ENCODE measurements at places on chromosomes 7 and 10.

GRCh38 chr10:3872712-3873329, 87.8 kb upstream of the KLF6 start:
- DNase-seq: no peak

GRCh38 chr7:118298771-118299170, 74.3 kb downstream of the ANKRD7 start:
- no peak for DNase-seq

- peak; percentile 74 for DNase-seq
These were observed 20.5 kb upstream of the PPP1R3C start for GRCh38 chr10:91653219-91653870.

DNA sequence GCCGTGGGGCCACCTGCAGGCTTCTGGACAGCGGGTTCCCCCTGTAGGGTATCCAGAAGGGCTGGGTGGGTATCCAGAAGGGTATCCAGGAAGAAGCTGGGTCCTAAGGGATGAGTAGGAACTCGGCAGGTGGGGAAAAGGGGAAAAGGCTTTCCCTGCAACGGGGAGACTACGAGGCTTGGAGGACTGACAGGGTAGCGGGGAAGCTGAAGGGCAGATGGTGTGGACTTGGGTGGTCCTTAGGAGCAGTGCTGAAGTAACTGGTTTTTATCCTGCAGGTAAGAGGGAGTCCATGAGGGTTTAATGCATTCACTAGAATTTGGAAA, 525 bp downstream of the UBE2D4 start:
- no peak for DNase-seq

- DNase-seq: no peak
These were observed 97.0 kb downstream of the PFKFB3 start for GRCh38 chr10:6299743-6300105.

DNA sequence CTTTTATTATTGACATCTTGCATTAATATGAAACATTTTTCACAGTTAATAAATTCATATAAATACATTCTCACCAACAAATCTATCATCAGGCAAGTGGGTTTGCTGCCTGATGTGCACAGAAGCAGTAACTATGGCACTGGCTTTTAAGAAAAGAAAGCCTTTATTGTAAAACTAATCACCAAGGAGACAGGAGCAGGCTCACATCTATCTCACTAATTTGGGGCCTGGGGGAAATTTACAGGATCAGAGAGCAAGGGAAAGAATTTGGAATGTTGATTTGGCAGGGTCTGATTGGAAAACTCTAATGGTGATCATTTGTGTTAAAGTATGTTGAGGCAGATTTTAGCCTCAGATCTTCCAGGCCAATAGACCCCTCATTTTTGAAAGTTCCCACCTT, 605.7 kb downstream of the POM121L12 start:
- no peak for DNase-seq

DNA sequence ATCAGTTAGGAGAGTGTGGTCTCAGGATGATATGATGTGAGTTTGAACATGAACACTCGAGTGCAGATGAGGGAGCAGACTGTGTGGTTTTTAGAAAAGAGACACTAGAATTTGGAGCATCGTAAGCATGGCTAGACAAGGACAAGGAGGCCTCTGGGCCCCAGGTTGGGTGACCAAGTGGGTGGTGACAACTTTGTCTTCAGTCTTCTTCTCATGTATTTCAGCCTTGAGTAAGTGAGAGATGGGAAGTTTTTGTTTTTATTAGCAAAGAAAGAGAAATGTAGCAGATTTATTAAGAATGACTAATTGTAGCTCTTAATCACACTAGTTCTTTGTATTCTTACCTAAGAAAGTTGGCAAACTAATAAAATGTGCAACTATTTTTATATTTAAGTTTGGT, 16.3 kb downstream of the TES start:
- DNase-seq: no peak

- DNase-seq: peak; percentile 33
These were observed 131.7 kb downstream of the ZMYND11 start for GRCh38 chr10:266974-267425.

DNA sequence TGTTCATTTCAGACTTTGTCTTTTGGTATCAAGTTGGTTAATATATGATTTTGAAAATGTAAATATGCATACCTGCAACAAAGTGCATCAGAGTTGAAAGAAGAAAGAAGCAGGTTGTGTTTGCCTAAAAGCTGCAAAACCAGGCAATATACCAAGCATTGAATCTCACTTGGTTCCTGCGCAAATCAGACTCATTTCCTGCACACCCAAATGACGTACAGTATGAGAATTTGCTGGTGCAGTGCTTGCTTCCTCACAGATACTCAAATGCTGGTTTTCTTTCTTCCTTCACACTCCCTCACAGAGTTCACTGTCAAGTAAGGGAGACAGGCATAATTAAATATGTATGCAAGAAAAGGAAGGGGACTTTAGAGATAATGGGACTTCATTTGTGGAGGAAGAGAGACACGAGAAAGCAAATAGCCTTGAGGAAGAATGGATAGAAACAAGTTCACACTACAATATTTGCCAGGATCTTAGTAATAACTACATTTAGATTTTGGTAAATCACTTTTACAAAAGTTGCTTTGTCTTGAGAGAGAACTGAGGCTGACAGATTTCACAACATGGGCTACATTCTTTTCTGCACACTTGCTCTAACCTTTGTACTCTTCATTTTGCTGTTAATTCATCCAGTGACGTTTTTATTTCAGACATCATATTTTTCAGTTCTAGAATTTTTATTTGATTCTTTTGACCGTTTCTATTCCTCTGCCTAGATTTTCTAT, 56.9 kb upstream of the AOAH start:
- DNase-seq: no peak

GRCh38 chr7:35477609-35478008, 217.3 kb downstream of the HERPUD2 start:
- DNase-seq: no peak

DNA sequence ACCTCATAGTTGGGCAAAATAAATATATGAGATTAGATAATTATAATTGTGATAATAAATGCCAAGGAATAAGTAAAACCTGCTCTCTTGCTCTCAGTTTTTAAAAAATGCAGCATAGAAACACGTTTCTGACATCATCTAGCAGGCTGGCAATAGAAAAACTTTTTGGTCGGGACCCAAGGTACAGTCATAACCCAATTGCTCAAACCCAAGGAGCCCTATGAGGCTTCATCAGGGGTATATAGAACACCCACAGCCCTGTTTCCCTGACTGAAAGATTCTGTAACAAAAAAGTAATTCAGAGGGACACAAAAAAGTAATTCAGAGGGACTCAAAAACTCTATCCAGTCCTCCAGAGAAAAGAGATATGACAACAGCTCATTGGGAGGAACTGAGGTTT, 3.8 kb downstream of the PDE1C start:
- peak; percentile 52 for DNase-seq

DNA sequence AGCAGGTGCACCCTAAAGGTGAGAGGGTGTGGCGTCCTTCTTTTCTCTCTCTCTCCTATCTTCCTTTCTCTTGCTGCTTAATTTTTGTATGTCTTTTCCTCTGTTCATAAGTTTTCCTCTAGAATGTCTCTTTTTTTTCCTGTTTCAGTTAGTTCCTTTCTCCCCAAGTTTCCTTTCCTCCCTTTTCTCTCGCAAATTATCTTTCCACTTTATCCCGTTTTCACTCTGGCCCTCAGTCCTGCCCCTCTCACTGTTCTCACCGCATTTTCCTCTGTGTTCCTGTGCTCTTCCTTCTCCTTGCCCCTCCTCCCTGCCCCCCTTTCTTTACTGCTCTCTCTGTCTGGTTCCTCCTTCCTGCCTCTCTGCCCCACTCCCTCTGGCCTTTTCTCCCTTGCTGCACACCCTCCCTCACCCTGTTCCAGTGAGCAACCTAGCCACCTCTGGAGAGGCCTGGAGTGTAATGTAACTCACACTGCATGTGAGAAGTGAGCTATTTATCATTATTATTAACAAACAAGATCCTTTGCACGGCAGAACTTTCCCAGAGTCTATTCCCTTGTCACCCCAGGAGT, 158.5 kb downstream of the C10orf105 start:
- DNase-seq: no peak

DNA sequence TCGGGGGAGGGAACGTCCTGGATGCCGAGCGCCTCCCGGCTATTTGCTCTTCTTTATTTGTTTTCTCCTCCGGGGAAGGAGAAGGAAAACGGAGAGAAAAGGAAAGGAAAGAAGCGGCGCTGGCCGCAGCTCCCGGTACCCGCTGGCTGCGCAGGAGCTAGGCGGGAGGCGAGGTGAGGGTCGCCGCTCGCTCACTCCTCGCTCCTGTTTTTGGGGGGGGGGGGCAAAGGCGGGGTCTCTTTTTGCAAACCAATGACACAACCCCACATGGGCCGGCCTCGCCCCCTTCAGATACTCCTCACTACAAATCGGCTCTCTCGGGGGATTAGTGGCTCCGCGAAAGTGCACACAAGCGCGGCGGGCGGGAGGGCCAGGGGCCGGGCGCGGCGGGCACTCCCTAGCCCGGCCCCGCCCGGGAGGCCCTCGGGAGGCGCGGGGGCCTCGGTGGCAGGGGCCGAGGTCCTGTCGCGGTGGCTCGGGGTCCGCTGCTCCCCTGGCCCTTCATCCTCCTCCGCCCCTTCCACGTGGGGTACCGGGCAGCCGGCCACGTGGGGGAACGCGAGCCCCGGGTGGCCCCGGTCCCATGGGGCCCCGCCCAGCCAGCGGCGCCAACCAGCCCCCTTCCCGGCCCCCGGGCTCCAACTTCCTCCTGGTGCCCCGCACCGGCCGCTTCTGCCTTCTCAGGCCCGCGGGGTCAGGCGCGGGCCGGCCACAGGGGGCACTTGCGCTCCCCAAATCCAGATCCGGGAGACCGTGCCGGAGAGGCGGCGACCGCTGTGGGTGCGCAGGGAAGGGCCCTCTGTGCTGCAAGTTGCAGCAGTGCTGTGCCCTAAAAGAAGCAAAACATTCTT, 718 bp upstream of the CTBP2 start:
- DNase-seq: peak; percentile 91

- DNase-seq: no peak
These were observed 11.5 kb downstream of the DIP2C start for GRCh38 chr10:677750-678661.

GRCh38 chr7:82961240-82961639, 201.4 kb downstream of the PCLO start:
- no peak for DNase-seq

DNA sequence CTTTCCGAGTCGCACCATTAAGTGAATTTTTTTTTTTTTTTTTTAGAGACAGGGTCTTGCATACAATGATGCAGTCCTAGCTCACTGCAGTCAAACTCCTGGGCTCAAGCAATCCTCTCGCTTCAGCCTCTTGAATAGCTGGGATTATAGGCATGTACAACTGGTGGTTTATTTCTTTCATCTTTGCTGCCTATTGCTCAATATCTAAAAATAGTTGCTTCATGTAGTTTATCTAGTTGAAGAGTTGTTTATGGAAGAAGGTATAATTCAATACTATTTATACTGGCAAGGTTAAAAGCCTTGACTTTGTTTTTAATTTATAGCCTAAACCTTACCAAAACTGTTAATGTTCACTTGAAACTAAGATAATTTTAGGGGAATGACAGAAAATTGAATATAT, 66.9 kb downstream of the SEMA3D start:
- no peak for DNase-seq

DNA sequence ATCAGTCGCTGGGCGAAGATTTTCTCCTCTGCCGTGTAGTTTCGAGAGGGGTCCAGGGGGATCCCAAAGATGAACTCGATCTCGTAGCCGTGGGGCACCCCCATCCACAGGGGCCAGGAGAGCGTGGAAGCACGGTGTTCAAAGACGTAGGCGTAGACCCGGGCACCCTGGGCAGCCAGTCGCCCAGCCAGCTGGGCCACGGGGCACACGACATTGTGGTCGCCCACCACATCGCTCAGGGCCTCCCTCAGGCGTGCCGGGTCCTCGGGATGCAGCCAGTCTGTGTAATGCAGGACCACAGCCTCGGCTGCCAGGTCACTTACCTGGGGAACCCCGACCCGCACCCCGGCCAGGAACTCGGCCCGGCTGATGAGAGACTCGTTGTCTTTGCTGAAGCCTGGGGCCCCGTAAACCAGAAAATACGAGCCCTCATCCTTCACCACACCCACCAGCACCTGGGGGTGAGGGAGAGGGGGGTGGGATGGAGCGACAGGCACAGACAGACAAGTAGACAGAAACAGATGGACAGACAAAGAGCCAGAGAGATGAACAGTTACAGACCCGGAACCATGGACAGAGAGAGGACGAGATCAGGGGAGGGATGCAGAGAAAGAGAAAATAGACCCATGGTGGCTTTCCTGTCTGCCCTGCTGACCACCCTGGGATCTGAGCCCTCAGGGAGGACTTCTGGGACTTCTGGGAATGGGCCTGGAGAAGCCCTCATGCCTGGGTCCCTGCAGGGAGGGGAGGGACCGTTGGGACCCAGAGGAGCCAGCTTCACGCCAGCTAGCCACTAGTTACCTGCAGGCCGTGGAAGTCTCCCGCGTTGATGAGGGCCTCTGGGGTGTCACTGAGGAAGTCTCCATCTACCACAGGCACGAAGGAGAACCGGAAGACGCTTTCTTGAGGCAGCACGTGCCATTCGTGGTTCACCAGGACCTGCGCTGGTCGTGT, 3.0 kb downstream of the ACHE start:
- DNase-seq: no peak

- peak; percentile 61 for DNase-seq
These were observed 62.8 kb downstream of the PRTFDC1 start for GRCh38 chr10:24889639-24890038.

- no peak for DNase-seq
These were observed 103.2 kb downstream of the IPMK start for GRCh38 chr10:58164517-58164916.

DNA sequence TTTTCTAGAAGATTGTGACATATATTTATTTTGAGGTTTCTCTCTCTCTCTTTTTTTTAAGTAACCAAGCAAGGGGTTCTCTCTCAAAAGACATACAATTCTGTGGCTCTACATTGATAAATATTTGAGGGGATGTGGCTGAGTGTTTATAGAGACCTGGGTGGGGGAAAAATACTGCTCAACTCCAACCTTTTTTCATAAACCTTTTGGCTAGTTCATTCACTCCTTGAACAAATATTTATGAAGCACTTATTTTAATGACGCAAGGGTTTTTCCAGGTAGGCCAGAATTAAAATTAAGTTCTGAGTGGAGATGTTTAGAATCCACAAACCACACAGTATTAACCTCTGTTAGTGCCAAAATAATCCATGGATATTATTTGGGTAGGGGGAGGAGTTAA, 100.2 kb downstream of the PTPRE start:
- DNase-seq: no peak

GRCh38 chr7:26038201-26038990, 113.6 kb upstream of the NFE2L3 start:
- DNase-seq: no peak

- DNase-seq: peak; percentile 52
These were observed 11.2 kb upstream of the TSPAN14 start for GRCh38 chr10:80442879-80443278.

DNA sequence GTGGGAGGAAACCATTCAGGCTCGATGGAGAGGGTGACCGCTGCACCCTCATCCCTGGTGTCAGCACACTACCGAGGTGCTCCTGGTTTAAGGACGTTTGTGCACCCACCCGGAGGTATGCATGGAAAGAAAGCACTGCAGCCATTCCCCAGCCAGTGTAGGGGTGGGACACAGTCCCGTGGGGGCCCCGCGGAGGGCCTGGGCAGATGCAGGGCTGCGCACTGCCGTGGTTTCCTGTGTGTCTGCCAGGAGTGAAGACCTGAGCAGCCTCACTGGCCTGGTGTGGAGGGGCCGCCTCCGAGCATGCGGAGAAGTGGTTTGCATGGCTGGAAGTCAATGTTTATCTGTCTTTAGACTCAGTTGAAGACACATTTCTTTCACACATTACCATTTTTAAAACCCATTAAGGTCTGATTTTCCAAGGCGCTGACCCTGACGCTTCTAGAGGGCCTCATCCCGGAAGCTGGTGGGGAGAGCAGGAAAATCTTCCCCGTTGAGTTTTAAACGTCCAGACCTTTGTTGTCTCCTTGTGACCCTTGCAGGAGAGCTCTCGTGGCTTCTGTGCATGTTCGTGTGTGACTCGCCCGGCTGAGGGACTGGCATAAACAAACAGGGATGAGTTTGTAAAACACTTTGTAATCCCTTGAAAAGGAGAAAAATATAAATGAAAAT, 188.1 kb downstream of the MGMT start:
- no peak for DNase-seq

Data from EL (cell line).